ENCODE measurements at places on chromosomes 4 and X. TPM values are rescaled to one million over a fixed set of nuclear protein-coding genes. Genes with fewer than 3 reads are reported as not detected.

The KLHL5 gene
- total RNA-seq: 136 TPM

The TIMM17B gene
- total RNA-seq: 18.6 TPM

The NEIL3 gene
- total RNA-seq: 1.9 TPM

The CD40LG gene
- total RNA-seq: not detected

The CLGN gene
- 0.09 TPM for total RNA-seq

The CLCN5 gene
- total RNA-seq: 10.8 TPM

The IGFBP7 gene
- 851 TPM for total RNA-seq

The PPARGC1A gene
- 0.34 TPM for total RNA-seq

The MTM1 gene
- 27.5 TPM for total RNA-seq

The AGTR2 gene
- not detected for total RNA-seq

All from dermis lymphatic vessel endothelial cell (primary cell).